ENCODE measurements at places on chromosomes 5 and 9. TPM values are rescaled to one million over a fixed set of nuclear protein-coding genes. Genes with fewer than 3 reads are reported as not detected.

- no peak for DNase-seq
Measured at GRCh38 chr5:59842999-59843398, 50.5 kb downstream of the PDE4D start.

Gene CSNK1A1
- 283 TPM for total RNA-seq

Gene OR1N1
- not detected for total RNA-seq

- DNase-seq: no peak
Measured at GRCh38 chr9:68437785-68438184, 81.4 kb downstream of the PGM5 start.

GRCh38 chr5:9898319-9898718, 268.2 kb upstream of the TAS2R1 start:
- no peak for DNase-seq

- DNase-seq: no peak
Measured at GRCh38 chr5:39419796-39420195, 5.0 kb downstream of the DAB2 start.

DNA sequence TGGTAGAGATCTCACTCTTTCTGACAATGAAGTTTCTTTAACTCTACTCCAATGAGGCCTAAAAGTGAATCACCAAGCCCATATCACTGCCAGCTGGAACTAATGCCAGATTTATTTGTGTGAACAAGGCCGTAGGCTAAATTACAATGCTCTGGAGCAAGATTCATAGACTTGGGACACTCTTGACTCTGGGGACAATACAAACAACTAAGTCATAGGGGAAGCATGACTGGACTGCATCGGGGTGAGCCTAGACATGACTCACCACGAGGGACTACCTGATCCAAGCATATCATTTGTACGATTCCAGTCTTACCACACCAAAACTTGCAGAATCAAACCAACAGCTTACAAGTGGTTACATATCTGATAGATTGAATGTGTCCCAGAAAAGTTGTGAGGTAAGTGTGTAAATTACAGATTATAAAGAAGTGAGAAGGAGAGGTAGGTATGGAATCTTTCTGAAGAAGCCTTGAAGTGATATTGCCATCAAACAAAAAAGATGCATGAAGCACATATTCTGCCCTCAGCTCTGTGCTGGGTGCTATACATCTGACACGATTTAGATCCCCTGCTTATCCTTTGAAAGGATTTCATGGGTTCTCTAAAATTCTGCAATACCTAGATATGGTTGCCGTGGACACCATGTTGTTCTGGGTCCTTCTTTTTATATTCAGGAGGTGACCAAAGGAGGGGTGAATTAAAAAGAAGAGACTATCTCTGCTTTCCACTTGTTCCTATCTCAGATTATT, 199.3 kb upstream of the PDE4D start:
- no peak for DNase-seq

DNA sequence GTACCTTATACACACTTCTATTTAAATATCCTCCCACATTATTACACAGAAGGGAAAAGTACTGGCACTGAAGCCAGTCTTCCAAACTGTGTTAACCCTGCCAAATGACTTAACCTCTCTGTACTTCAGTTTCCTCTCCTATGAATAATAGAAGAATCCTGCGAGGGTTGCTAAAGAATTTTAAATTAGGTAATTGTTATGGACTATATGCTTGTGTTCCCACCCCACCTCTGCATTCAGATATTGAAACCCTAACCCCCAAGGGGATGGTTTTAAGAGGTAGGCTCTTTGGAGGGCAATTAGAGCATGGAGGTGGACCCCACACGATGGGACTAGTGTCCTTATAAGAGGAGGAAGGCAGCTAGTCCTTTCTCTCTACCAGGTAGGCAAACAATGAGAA, 72.7 kb downstream of the TTLL11 start:
- DNase-seq: no peak

Gene DMRT1
- not detected for total RNA-seq

- DNase-seq: no peak
Measured at GRCh38 chr5:158591301-158591863, 508.3 kb downstream of the EBF1 start.

- DNase-seq: no peak
Measured at GRCh38 chr9:134503301-134504105, 138.1 kb upstream of the COL5A1 start.

Gene SGCD
- total RNA-seq: 0.26 TPM

Gene INIP
- total RNA-seq: 14.4 TPM

DNA sequence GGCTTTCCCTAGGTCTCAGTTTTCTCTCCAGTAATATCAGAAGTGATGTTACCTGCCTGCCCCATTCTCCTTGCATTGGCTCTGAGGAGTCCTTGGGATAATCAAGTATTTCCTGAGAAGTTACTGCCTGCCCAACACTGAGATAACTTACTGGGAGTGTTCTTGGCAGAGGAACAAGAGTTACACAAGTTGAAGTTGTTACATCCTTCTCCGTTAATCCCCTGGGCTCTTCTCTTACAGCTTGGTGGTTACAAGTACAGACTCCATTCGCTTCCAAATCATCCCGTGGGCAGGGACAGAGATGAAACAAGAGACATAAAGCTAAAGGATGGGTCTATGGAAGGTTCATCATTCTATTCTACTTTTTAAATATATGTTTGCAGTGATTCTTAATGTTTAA, 74.1 kb upstream of the SAP30L start:
- DNase-seq: no peak

Gene GRXCR2
- not detected for total RNA-seq

- DNase-seq: no peak
Measured at GRCh38 chr5:78269088-78269703, 25.3 kb downstream of the AP3B1 start.

Gene MLANA
- total RNA-seq: not detected

Gene LPAR1
- 20.4 TPM for total RNA-seq

DNA sequence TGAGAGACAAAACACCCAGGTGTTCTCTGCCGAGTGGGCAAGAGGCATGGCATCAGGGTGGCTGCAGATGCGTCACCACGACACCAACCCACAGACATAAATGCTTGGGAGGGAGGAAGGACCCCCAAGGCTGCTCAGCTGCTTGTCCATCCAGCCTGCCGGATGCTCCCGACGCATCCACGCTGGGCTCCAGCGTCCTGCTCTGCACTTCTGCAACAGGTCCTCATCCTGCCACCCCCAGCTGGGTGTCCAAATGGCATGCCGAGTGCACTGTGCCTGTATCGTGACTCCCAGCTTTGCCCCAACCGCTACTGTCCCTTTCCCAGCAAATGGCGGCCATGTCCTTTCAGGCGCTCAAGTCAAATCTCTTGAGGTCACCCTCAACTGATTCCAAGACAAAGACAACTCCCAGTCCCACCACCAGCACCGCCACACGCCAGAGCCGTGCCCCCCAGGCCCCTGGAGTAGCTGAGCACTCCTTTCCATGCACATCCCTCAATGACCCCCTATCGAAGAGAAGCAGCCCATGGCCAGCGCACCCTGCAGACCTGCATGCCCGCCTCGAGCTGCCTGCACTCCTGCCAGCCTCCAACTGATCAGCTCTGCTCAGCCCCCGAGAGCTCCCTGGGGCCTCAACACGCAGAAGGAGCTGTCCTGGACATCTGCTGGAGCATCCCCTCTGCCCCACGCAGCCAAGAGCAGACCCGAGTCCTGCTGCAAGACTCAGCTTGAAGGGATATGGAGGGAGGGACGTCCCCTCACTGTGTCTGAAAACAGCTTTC, 116.7 kb downstream of the ROR2 start:
- DNase-seq: no peak

DNA sequence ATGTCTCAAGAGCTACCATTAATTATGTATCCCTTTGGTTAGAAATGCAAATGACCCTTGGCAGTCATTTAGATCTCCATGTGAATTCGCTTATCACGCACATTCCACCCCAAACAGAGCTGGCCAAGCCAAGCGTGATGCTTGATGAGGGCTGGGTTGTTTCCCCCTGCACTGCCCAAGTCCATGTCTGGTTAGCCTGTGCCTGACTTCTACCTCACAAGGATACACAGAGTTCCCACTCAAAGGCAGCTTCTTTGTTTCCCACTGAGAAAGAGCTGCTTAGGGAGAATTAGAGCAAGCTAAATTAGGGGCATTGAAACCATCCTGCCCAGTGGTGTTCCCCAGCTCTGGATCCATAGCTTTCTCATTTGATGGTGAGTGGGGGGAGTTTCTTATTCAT, 87.2 kb downstream of the FSTL4 start:
- DNase-seq: no peak

GRCh38 chr9:18075253-18075952, 398.6 kb upstream of the ADAMTSL1 start:
- no peak for DNase-seq

DNA sequence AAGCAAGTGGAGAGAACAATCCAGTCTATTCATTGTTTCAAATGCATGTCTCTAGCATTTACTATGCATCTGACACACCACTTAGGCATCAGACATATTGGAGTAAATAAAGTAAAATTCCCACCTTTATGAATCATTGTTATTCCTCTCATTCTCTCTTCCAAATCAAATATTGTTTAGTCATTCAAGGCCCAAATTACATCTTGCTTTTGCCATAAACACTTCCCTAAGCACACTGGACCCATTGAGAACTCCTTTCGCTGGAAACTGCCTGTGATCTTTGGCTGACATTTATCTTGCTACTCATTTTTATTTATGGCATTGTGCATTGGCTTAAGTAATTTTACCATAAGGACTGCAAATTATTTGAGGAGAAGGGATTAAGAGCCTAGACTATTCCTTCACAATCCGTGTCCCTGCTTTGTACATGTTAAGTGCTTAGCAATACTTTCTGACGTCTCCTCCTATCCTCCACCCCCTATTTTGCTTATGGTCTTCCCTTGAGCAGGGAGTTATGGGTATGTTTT, 7.4 kb downstream of the C5orf46 start:
- DNase-seq: no peak

GRCh38 chr9:135078361-135078821, 9.1 kb upstream of the OLFM1 start:
- DNase-seq: no peak

Gene SKP1
- 260 TPM for total RNA-seq

GRCh38 chr9:99778836-99779235, 42.8 kb upstream of the NR4A3 start:
- no peak for DNase-seq

Gene FOXD4L3
- not detected for total RNA-seq

DNA sequence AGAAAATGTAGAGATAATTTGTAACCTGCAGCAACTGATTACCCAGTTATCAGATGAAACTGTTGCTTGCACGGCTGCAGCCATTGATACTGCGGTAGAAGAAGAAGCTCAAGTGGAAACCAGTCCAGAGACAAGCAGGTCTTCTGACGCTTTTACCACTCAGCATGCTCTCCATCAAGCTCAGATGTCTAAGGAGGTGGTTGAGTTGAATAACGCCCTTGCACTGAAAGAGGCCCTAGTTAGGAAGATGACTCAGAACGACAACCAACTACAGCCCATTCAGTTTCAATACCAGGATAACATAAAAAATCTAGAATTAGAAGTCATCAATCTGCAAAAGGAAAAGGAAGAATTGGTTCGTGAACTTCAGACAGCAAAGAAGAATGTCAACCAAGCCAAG, 1.7 kb downstream of the KIF4B start:
- no peak for DNase-seq

Gene MARCHF11
- not detected for total RNA-seq

GRCh38 chr5:89241186-89241585, 358.2 kb upstream of the MEF2C start:
- DNase-seq: no peak

Gene PKD2L2
- total RNA-seq: not detected

DNA sequence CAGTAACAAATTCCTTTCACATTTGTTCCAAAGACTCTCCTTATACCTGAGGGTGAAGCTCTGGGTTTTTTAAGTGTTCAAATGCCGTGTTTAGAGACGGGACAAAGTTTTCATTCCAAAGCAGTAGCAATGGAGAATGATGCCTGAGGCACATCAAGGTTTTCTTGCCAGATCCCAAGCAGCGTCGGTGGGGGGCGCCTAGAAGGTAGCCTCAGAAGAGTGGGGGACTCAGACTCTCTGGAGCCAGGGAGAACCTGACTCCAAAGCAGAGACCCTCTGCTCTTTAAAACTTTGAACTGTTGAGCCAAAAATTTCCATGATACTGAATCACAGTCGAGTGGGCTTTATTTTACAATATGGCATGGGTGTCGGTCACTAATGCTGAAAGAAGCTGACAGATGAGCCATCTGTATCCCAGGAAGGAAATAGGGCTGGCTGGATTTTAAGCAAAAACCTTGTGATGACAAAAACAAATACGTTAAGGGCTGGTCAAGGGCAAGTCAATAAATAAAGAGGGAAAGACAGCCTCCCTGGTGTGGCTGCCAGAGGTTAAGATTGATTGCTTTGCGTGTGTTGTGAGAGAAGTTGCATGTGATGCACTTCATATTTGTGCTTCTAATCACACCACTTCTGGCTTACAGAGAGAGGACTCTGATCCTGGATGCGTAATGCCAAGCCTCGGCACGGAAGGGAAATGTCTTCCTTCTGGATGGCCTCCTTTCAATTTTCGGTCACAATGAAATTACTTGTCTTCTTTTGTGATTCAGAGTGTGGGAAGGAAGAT, 161.1 kb upstream of the EFNA5 start:
- no peak for DNase-seq

DNA sequence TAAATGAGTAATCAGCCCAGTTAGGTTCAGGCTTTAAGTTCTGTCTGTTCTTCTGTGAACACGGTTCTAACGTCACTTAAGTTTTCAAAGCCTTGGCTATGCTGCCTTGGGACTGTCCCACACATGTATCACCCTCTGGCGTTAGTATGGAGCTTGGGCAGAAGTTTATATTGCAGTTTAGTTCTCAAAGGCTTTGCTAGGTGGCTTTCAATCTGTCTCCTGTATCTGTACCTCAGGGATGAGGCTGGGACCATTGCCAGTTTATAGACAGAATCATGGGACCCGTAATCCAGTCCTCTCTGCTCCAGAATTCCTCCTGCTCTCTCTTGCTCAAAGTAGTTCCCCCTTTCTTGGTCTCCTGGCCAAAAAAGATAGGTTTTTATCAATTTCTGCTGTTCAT, 12.1 kb downstream of the C9orf40 start:
- DNase-seq: no peak

Gene SLC6A7
- not detected for total RNA-seq

DNA sequence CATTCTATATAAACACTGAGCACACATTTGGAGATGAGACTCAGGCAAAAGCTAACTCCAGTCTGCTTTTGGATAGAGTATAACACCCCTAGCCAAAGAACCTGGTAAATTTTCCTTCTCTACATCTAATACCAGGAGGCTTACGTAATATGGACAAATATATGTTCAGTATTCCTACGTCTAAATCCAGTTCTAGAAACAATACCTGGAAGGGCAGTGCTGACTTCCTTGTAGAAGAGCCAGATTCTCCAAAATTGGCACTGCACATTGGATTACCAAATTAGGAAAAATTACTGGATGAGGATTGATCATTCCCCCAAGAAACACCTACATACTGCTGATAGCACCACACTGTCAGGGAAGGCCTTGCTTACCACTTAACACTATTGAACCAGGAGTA, 247.4 kb downstream of the SAXO1 start:
- DNase-seq: no peak

DNA sequence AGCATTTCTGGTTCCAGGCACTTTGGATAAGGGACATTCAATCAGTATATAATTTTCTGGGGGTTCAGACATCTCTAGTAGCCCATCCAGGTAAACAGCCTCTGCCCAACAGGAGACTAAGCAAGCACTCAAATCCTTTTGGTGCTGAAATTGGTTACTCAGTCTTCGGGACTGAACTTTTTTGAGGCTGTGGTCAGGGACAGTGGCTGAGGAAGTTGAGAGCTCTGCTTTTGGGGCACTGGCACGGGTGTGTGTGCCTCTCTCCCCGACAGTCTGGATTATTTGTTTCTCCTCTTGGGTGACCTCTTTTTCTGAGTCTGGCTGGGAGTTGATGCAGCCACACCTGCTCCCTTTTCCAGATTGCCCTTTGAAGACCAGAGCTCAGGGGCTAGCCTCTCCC, 47.6 kb downstream of the ACER2 start:
- no peak for DNase-seq
